Endothelial cell of umbilical vein (primary cell): ENCODE measurements at places on chromosomes 5 and 9. TPM values are rescaled to one million over a fixed set of nuclear protein-coding genes. Genes with fewer than 3 reads are reported as not detected.

- DNase-seq: no peak
These were observed 43.6 kb upstream of the ABCA1 start for GRCh38 chr9:104971511-104971910.

DNA sequence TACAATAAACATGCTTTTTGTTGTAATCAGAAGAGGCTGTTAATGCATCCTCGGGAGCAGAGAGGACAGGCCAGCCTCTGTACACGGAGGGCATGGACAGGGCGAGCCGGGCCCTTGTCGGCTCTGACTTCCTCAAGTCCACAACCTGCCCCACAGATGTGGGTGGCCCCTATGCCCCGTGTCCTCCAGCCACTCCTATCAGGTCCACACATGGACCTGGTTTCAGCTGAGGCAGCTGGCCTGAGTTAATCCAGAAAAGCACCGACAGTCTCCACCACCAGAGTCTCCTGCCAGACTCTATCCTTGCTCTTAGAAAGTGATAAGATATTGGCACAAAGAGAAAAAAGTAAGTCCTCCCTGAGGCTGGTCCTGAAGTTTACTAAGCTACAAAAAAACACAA lies 52.4 kb upstream of the PHYKPL start:
- DNase-seq: no peak

The SNCB gene
- total RNA-seq: not detected in 2 replicates

DNA sequence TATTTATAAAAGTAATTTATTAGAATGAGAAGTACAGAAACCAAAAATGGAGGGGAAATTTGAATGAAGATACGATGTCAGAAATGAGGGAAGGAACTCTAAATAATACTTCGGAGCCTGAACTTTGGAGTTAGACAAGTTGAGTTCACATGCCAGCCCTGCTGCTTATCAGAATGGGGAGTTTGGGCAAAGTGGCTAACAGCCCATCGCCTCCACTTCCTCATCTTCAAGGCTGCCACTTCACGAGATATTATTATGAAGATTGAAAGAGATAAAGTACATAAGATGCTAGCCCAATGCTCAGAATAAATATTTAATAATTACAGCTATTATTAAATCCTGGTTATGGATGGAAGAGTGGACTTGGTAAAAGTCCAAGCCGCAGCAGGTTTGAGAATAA lies 56.2 kb upstream of the ABCA1 start:
- DNase-seq: no peak

GRCh38 chr5:151700820-151701219 lies 14.1 kb upstream of the SPARC start:
- no peak for DNase-seq

The TMEM174 gene
- total RNA-seq: not detected in 2 replicates

The IFNA13 gene
- total RNA-seq: not detected in 2 replicates

The PCDHB16 gene
- 0.12 and 0.22 TPM in 2 replicates for total RNA-seq

GRCh38 chr9:109781086-109781485 lies 1.1 kb downstream of the PALM2AKAP2 start:
- DNase-seq: no peak
